ENCODE measurements at places on chromosomes 3 and 15.
A peak's percentile ranks its signal among the peaks of the same experiment; 100 is the strongest.

GRCh38 chr3:132210476-132211346 is 106.5 kb upstream of the ACP3 start:
- DNase-seq = no peak

DNA sequence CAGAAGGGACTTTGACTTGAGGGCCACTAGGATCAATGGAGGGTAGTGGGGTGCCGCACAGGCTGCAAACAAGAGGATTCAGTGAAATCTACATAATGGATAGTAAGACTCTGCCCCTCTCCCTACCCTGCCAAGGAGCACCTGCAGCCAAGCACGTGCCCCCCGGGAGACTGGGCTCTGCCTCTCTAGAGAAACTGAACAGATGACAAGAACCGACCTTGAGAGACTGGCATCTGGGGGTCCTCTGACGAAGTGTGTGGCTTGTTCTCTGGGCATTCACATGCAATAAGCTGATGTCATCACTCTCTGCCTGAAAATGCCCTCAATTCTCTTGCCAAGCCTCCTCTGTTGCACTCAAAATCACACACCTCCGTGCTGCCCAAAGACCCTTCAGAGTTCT is 132.3 kb downstream of the FAM43A start:
- no peak for DNase-seq

DNA sequence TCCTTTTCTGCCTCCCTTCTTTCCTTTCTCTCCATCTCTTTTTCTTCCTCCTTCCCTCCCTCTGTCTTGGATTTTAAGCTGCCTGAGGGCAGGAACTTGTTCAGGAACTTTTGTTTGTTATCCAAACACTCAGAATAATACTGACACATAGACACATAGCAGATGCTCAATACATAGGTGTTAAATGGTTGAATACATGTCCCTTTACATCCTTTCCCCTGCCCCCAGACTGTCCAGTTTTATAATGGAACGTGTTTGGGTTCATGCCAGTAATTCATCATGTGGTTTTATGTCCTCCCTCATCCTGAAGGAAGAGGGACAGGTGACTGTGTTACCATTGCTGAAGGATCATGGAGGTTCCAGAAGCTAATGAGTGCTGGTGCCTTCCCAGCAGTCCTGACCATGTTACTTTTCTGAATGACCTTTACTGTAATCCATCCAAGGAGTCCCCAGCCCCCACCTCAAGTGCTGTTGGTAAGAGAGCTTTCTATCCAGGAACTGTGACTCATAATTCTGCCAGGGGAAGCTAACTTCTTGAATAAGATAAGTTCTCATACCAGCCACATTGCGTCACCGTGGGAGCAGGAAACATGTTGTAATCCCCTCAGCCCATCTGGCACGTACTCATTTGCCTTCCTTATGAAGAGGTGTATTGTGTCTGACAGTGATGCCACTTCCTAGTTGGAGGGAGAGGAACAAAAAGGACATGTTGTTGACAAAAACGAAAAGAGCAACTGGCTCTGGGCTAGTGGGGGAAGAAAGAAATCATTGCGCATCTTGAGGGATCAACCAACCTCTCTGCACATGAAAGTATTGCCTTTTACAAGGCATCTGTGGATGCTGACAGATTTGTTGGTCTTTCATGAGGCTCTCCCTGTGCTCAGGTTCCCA is 52.4 kb downstream of the IL1RAP start:
- DNase-seq = peak; percentile 75

DNA sequence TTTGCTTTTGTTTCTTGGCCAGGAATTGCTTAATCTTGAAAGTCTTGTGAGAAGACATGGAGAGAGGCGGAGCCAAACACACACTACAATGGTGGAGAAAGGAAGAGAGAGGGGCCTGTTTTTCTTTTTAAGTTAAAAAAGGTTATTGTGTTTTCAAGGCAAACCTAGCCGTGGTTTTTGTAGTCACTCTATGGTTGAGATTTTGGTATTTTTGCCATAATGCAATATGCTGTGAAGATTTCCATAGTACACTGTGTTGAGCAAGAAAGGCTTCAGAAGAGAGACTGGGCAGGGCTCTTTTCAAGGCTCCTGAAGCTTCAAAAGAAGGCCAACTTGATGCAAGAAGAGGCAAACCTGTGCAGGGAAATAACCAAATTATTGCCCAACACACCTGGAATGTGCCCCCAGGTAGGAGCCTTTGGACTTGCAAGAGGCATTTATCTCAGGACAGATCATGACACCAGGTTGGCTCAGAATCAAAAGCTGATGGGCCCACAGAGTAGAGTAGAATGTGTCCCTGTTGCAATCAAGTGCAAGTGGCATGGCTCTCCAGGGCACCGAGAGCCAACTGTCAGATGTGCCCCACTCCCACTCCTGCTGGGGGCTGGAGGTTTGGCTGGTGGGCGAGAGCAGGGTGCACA is 22.1 kb downstream of the AMOTL2 start:
- DNase-seq = no peak

- DNase-seq = no peak
Observed at GRCh38 chr3:50557106-50557505, 10.4 kb downstream of the C3orf18 start.

GRCh38 chr3:130316169-130316568 is 29.3 kb upstream of the COL6A5 start:
- DNase-seq = peak; percentile 67

DNA sequence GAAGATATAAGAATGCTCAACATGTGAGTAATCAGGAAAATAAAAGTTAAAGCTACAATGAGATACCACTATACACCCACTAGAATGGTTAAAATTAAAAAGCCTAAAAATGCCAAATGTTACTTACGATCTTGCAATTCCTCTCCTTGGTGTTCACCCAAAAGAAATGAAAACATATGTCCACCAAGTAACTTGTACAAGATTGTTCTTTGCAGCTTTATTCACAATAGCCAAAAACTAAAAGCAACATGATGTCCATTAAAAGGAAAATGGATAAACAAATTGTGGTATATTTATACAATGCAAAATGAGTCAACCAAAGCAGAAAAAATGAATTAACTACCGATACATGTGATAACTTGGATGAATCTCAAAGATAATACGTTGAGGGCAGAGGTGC is 301.6 kb upstream of the THBS1 start:
- no peak for DNase-seq

GRCh38 chr3:142009029-142009428 is 132.6 kb downstream of the ATP1B3 start:
- no peak for DNase-seq

GRCh38 chr3:188491276-188491687 is 337.3 kb downstream of the LPP start:
- no peak for DNase-seq

DNA sequence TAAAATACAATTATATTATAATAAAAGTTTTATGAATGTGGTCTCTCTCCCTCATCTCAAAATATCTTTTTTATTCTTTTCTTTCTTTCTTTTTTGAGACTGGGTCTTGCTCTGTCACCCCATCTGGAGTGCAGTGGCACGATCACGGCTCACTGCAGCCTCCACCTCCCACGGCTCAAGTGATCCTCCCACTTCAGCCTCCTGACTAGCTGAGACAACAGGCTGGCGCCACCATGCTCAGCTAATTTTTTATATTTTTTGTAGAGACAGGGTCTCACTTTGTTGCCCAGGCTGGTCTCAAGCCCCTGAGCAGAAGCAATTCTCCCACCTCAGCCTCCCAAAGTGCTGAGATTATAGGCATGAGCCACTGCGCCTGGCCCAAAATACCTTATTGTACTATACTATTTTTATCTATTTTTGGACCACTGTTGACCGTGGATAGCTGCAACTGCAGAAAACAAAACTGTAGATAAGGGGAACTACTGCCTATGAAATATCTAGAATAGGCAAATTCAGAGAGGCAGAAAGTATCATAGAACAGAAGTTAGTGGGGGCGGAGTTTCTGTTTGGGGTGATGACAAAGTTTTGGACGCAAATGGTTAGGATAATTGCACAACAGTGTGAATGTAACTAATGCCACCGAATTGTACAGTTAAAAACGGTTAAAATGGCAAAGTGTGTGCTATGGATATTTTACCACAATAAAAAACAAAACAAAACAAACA is 66.6 kb downstream of the SLC12A8 start:
- no peak for DNase-seq

DNA sequence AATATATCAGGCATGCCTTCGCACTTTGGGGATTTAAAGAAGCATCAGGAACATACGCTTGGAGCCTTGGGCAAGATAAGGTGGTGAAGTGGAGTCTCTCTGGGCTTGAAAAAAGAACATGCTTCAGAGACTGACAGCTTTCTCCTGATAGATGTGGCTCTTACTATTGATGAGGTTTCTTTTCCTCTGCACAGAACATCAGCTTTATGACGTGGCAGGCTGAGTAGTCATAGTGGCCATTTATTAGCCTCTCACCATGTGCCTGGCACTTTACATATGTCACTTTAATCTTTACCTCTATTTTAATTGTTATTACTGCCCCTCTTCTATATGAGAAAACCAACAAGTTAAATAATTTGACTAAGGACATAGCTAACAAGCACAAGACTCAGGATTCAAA is 19.0 kb upstream of the LRRC58 start:
- no peak for DNase-seq

GRCh38 chr3:105529456-105529855 is 162.7 kb downstream of the ALCAM start:
- no peak for DNase-seq

DNA sequence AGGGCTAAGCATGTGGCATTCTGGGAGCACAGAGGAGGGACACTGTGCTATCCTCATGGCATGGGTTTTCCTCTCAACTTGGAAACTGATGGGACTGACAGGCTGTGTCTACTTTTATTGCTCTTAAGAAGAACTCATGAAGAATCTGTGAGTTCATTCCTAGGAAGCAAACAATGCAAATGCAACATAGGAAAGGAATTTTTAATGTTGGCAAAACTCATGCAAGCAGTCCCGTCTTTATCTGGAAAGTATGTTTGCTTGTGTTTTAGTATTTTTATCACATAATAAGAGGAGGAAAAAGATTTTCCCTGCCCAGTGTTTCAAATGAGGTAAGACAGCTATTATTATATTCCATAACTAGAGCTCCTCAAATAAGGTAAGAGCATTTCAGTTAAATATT is 89.7 kb downstream of the TRIM42 start:
- DNase-seq = no peak

DNA sequence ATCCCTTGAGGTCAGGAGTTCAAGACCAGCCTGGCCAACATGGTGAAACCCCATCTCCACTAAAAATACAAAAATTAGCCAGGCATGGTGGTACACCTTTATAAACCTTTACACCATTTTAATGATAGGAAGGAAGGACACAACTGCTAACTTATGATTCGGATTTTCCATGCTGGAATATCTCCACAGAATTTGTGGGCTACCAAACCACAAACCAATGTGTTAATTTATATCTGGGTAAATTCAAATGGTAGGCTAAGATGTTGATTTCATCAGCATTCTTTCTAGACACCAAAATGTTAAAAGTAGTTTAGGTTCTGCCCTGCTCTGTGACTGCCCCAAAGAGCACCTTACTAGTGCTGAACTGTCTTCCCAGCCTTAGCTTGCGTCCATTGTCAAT is 72.8 kb downstream of the POLQ start:
- no peak for DNase-seq

DNA sequence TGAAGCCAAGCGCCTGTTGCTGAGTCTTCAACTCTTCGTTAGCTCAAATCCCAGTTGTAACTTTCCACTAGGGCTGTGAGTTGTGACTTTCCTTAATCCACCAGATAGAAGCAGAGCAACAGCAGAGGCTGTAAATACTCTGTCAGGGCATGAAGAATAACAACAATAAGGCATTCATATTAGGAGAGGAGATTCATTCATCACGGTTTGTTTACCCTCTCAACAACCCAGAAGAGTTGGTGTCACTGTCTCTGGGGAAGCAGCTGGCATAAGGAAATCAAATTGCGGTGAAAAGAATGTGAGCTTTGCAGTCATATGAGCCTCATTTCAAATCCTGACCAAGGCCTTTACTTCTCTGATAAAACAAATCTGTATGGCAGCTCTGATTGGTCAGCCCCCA is 184.8 kb downstream of the SHQ1 start:
- peak; percentile 71 for DNase-seq

GRCh38 chr3:42149975-42150374 is 58.8 kb downstream of the TRAK1 start:
- DNase-seq = no peak

DNA sequence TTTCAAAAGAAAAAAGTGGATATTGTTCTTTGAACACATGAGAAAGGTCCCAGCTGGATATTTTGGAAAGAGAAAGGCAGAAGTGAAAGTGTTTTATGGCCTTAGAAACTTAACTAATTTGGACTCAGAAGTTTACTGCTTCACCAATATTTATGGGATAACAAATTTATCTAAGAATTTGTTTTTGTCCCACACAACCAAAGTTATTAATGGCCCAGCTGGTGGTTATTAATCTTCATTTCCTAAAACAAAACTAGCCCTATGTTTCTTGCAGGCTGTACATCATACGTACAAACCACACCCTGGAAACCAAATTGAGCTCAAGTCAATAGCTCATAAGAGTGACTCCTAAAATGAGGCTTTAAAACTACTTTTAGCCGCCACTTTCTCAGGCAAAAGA is 372.9 kb upstream of the LMCD1 start:
- no peak for DNase-seq
